Osteocyte (in vitro differentiated cells): ENCODE measurements at places on chromosomes 1 and 21. TPM values are rescaled to one million over a fixed set of nuclear protein-coding genes. Genes with fewer than 3 reads are reported as not detected.

GRCh38 chr1:247906504-247907047 is 11.2 kb downstream of the OR2W3 start:
- peak overlapping the region; percentile 69 for H3K4me3 ChIP-seq
- peaks cover 11% of the 10 kb centered on the region for H3K4me1 ChIP-seq
- no peaks in the 10 kb centered on the region for H3K27me3 ChIP-seq

The SLC44A3 gene
- 2.8 and 3.6 TPM in 2 replicates for total RNA-seq

DNA sequence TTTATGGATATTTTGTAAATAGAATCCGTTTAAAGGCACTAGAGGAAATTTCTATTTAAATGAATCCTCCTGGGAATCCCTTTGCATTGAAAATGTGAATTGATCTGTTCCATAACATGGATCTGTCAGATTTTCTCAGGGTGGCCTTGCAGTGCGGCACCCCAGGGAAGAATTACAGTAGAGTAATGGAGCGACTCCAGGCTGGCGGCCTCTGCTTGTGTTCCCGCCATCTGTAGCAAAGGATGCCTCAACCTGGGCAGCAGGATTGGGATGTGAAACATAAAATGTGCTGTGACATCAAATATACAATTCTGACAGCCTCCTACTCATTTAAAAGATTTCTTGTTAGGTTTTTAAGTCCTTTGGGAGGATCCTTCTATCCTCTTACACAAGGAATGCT is 115.9 kb downstream of the RHOU start:
- peak; percentile 56 for DNase-seq
- peaks cover 3% of the 10 kb centered on the region for H3K27me3 ChIP-seq
- H3K4me1 ChIP-seq = no peaks in the 10 kb centered on the region

The C1QC gene
- not detected in 2 replicates for total RNA-seq

DNA sequence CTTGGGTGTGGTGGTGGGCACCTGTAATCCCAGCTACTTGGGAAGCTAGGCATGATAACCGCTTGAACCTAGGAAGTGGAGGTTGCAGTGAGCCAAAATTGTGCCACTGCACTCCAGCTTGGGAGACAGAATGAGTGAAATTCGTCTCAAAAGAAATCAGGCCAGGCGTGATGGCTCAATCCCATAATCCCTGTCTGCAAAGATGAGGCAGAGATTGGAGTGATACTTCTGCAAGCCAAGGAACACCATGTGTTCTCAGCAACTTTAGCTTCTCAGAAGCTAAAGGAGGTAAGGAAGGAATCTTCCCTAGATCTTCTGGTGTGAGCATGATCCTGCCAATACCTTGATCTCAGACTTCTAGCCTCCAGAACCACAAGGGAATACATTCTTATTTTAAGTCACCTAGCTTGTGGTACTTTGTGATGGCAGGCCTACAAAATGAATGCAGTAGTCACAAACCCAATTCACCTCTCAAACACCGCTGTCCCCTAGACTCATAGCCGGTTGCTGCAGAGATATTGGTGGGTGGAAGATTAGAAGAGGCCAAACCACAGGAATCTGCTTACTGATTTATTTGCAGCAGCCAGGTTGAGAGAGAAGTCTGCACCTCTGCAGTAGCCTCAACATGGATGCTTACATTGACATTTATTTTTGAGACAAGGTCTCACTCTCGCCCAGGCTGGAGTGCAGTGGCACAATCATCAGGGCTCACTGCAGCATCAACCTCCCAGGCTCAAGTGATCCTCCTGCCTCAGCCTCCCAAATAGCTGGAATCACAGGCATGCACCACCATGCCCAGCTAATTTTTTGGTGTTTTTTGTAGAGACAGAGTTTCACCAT is 18.6 kb downstream of the L1TD1 start:
- no peak for DNase-seq
- H3K36me3 ChIP-seq = peaks cover 1% of the 10 kb centered on the region

DNA sequence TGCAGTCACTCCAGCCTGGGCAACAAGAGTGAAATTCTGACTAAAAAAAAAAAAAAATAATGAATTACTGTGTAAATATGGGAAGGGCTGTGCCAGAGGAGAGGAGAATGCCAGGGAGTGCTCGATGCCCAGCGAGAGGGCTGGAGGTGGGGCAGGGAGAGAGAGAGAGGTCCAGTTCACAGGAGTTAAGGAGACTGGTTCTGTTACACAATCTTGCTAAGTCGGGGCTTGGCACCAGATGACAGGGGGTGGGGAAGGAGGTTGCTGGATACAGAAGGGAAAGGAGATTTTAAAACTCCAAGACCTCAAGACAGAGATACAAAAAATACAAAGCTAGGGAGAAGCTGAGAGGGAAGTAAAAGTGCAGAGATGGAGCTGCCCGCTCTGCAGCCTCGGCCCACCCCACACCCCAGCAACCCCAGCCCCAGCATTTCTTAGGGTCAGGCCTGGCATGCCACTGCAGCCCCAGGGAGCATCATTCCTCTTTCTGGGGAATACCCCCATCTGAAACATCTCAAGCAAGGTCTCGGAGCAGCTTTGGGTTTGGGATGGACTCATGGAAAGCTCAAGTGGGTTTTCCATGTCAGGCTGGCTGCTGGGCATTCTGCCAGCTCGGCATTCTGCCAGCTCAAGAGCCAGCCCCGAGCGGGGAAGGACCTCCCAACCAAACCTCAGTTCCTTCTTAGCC is 991 bp downstream of the SELENBP1 start:
- H3K27ac ChIP-seq = peak overlapping the region; percentile 87
- H3K27me3 ChIP-seq = peaks cover 4% of the 10 kb centered on the region
- H3K4me1 ChIP-seq = peaks cover 34% of the 10 kb centered on the region
- H3K36me3 ChIP-seq = no peaks in the 10 kb centered on the region
